ENCODE measurements at places on chromosomes 2 and 18.

DNA sequence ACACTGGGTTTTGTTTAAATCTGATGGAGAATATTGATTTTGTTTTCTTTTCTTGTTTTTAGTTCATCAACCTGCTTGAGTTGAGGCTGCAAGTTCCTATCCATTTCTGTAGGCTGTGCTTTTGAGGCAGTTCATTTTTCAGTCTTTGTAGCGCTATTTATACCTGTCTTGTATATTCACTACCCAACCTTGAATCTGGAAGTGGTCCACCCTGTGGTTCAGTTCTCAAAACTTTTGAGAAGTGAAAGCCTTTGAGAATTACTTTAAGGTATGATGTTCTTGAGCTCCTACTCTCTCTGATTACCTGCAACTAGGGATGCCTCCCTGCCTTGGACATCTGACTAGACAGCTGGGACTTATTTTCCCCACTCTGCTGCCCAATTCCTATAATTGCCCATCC is 53.5 kb upstream of the KCNE4 start:
- no peak for DNase-seq

DNA sequence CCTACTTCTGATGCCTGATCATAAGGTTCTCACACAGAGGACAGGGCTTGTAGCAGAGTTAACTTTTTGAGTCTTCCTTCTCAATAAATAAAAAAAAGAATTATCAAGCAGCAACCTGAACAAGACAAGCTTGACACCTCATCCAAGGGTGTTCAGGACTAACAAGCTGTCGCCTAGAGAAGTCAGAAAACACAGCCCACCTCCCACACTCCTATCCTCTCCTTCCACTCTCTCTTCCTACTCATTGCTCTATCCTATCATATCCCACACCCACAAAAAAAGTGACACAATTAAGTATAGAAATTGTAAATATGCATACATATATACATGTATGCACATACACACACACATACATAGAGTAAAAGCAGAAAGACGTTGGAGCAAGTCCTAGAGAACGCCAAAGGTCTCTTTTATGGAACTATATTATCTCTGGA is 5.4 kb downstream of the NBAS start:
- no peak for DNase-seq

DNA sequence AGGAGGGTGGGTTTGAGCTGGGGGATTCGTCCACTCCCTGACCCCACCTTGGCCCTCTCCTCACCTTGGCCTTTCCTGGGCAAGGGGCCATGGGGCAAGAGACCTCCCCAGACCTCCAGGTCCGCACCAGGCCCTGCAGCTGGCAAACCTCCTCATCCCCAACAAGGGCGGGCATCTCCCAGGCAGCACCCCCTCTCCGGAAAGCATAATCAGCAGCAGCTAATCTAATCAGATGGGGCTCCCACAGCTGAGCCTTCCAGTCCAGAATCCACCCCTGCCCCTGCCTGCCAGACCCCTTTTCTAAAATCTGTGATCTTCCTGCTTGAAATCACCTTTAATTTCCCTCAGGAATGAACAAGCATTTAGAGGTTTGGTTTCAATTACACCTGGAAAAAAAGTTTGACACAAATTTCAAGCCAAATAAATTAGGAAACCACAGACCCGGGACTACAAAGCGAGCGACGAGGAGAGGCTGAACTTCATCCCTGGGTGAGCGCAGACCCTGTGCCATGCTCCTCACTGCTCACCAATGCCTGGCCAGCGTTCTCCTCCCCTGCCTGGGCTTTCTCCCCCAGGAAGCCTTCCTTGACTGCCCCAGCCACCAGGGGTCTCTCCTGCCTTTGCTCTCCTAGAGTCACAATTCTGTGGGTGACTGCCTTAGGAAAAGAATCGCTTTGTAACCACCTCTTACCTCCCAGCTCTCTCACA is 143.0 kb upstream of the MYCN start:
- DNase-seq, result no peak

GRCh38 chr2:69279931-69280681 is 106.9 kb downstream of the GFPT1 start:
- no peak for DNase-seq

GRCh38 chr18:53169346-53169745 is 829.3 kb downstream of the DCC start:
- DNase-seq, result no peak

DNA sequence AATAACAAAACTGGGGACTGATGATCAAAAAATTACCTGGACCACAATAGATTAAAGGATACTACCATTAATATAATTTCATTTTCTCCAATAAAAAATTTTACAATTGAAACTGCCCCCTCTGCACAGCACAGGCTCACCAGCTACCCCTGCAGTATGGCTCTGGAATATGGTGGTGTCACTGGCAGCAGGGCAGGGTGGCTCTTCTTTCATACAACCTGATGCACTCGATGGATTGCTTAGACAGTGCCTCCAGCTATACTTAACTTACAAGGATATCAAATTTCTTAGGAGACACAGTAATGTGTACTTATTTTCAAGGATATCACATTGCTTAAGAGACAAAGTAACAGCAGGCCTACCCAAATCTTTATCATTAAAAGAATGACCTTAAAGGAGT is 124.0 kb downstream of the PRELID3A start:
- no peak for DNase-seq

DNA sequence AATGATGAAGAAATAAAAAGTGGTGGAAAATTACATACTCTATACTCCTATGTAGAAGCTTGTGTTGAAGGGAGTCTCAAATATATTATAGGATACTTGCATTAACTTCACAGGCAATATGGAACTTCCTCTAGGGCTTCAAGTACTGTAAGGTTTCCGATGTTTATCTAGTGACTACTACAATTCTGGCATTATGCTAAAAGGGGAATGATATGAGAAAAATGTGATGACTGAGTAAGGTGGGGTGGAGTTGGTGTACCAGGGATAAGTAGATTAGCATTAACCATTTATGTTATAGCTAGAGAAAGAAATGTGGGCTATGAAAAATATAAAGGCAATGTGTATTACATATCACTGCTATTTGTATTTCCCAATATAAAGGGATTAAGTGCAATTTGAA is 229.5 kb downstream of the DCC start:
- DNase-seq, result no peak

GRCh38 chr2:182406221-182406620 is 20.6 kb downstream of the PDE1A start:
- DNase-seq, result no peak

DNA sequence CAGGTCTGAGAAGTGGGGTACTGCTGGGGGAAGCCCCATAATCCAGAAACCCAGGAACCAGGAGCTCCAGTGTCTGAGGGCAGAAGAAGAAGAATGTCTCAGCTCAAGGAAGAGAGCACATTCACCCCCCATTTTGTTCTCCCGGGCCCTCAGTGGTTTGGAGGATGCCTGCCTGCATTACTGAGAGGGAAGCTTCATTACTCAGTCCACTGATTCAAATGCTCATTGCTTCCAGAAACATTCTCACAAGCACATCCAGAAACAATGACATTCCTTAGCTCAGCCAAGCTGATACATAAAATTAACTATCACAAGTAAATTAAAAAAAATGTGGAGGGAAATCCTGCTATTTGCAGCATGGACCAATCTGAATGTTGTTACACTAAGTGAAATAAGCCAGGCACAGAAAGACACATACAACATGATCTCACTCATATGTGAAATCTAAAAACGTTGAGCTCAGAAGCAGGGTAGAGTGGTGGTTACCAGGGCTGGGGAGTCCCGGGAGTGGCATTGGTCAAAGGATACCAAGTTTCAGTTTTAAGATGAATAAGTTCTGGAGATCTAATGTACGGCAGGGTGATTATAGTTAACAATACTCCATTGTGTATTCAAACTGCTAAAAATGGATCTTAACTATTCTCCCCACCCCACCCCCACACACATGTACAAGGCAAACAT is 459.3 kb downstream of the GALR1 start:
- DNase-seq, result no peak

DNA sequence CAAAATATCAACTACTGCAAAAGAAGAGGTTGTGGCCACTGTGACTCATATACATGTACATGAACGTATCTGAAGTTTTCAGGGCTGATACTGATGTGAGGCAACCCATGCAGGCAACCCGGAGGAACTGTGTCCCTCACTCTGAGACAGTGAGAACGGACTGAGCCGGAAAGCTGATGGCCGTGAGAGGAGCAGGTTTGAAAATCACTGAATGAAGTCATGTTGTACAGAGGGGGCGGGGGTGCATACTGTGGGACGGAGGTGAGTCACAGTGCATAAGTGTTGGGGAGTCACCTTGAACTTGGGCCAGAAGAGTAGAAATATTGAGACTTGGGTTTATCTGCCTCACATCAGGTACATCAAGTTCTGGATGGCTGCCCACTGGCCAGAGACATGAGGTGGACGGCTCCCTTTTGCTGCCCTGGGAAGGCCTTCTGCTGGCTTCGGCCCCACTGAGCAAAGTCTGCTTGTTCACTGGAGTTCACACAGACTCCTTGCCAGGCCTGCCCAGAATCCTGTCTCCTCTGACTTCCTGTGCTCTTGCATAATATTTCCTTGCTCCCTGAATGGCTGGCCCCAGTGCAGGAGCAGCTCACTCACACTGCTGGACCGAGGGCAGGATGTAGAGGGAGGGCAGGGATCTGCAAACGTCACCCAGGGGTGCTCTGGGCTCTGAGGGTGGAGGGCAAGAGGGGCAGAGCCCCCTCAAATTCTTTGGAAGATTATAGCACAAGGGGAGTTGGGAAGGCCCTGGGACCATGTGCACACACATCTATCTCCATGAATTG is 18.1 kb downstream of the EPAS1 start:
- no peak for DNase-seq

DNA sequence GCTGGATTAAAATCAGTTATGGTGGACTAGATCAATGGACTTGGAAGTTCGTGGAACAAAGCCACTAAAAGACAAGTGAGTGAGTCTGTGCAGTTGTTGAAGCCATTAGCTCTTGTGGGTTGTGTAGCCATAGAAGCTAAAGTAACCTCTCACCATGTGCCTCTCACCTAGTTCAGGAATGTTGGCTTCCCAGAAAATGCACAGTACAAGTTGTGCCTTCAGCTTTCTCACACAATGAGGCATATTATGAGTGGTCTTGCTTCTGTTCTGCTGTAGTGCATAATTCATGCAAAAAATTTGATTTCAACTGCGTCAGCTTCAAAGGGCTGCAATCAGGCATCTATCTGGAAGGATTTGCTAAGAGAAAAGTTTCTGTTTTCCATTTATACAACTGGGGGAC is 26.2 kb downstream of the CERS6 start:
- no peak for DNase-seq

DNA sequence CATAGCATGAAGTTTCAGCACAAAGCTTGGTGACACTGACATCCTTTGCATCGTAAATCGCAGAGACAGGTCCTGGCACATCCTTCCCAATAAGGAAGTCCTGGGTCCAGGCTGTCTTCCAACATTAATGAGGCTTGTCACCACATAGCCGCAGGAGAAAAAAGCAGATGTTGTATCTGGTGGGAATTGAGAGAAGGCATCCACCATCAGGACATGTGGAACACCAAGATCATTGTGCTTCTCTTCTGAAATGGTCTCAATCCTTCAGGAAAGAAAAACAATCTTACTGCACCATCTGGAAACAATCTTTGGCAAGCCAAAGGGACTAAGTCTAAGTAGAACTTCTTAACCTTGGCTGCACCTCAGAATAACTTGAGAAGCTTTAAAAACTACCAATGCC is 119.0 kb upstream of the ARHGAP28 start:
- no peak for DNase-seq

- no peak for DNase-seq
These were observed 7.4 kb upstream of the FHL2 start for GRCh38 chr2:105406221-105406620.
